ENCODE measurements at places on chromosomes 1 and 21.

DNA sequence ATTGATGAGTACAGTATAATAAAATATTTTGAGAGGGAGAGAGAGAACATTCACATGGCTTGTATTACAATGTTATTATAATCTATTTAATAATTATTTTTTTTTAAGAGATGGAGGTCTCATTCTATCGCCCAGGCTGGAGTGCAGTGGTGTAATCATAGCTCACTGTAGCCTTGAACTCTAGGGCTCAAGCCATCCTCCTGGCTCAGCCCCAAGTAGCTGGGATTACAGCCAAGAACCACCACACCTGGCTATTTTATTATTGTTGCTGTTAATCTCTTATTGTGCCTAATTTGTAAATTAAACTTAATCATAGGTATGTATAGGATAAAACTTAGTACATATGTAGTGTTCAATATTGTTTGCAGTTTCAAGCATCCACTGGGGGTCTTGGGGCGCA, 57.8 kb downstream of the HS2ST1 start:
- DNase-seq: no peak

- no peak for DNase-seq
These were observed 83.6 kb upstream of the NFIA start for GRCh38 chr1:60998786-60999185.

GRCh38 chr1:243727503-243728203, 122.4 kb downstream of the AKT3 start:
- DNase-seq: no peak

DNA sequence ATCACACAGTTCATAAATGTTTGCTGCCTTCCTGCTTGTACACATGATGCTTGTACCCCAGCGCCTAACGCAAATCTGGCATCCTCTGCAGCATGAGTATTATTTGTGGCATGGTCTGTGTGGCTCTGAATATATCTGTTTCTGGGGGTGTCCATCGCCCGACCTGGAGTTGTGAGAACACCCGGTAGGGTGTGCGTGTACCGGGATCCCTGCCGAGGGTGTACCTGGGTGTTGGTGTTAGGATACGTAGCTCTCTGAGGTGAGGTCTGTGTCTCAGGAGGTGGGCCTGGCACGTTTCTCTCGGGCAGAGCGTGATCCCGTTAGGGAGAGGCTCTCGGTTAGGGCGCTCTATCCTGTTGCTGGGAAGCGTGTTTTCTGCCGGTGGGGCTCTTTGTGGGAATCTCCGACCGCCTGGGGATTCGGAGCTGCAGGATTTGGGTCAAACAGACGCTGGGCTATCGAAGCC, 10.4 kb upstream of the CDC20 start:
- DNase-seq: no peak

DNA sequence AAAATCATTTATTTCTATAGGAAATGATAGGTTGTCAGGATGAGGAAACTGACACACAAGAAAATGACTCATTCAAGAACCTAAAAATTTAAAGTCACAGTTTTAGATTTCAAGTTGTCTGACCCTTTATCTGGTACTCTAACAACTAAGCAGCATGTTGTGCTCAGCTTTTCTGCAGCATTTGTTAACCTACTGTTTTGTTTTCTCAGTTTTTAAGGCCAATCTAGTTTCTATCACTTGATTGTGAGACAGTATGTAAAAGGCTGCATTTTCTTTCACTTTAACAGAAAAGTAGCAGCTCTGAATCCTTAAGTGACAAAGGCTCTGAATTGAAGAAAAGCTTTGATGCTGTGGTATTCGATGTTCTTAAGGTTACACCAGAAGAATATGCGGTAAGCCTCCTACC, 59.1 kb downstream of the RALGPS2 start:
- DNase-seq: no peak

Data from stimulated activated CD4-positive, alpha-beta T cell treated with anti-CD3 and anti-CD28 coated beads, Interleukin-1b, Interleukin-23, amount 100 ng/mL, for 4 hours (primary cell).